ENCODE measurements at places on chromosomes 13 and 19.

GRCh38 chr13:20035130-20035529, 76.6 kb downstream of the ZMYM2 start:
- DNase-seq = no peak

DNA sequence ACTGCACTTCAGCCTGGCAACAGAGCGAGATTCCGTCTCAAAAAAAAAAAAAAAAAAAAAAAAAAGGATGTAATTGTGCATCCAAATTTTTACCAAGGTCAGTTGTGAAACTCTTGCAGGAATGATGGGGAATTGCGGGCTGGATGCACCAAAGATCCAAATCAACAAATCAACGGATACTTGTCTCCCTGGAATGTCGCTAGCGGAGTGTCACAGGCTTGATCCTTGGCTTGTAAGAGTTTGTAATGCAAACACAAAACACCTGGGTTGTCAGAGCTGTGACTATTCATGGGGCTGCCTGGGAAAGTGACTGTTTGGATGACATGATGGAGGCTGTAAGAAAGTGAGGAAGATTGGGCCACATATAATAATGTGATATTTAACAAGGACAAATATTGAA, 4.2 kb downstream of the KANK3 start:
- no peak for DNase-seq

- DNase-seq = no peak
These were observed 53.8 kb downstream of the F2RL3 start for GRCh38 chr19:16942583-16942982.

- peak; percentile 4 for DNase-seq
These were observed 3.4 kb downstream of the ZNF430 start for GRCh38 chr19:21023901-21024300.

DNA sequence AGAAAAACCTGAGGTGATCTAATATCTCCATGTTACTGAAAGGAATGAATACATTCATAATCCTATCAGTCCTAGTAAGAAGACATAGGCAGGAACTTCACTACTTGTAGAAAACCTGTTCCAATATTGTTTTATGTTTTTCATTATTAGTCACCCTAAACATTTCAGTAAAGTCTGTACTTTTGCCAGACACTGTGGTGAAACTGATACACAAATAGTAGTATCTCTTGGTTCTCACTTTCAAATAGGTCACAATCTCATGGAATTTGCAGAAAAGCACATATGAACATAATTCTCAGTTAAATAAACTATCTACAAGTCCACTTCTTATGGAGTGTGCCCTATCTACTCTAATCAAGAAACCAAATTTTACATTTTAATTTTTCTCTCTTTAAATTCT, 88.3 kb upstream of the PCDH9 start:
- no peak for DNase-seq

GRCh38 chr19:46718934-46719622, 2.2 kb upstream of the PRKD2 start:
- DNase-seq = no peak

DNA sequence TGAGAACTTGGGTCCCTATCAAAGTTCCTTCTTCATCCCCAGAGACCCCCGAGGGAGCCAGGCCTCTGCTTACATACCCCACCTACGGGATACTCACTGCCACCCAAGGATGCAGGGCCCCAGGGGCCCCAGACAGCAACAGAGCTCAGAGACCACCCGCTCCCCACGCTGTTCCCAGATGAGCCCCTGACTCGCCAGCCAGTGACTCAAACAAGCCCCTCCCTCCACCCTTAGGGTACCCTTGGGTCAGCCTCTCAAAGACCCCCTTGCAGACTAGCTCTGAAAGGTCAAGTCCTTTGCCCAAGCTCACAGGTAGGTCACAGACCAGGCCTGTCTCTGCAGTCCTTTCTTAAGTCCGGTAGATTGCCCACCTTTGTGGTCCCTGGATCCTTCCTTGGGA, 45.7 kb downstream of the CD320 start:
- DNase-seq = no peak

DNA sequence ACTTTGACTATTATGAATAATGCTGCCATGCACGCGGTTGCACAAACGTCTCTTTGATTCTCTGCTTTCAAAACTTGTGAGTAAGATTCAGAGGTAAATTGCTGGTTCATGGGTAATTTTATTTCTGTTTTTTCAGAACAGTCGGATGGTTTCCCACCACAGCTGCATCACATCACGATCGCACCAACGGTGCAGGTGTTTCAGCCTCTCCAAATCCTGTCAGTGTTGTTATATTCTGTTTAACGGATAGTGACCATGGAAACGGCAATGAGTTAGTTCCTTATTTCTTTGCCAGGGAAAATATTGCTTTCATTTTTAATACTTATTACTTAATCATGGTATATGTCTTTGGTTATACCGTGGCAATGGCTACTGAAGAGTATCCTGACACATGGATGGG, 19.1 kb upstream of the ZNF835 start:
- DNase-seq = no peak

GRCh38 chr19:10513223-10513622, 4.0 kb downstream of the S1PR5 start:
- no peak for DNase-seq

DNA sequence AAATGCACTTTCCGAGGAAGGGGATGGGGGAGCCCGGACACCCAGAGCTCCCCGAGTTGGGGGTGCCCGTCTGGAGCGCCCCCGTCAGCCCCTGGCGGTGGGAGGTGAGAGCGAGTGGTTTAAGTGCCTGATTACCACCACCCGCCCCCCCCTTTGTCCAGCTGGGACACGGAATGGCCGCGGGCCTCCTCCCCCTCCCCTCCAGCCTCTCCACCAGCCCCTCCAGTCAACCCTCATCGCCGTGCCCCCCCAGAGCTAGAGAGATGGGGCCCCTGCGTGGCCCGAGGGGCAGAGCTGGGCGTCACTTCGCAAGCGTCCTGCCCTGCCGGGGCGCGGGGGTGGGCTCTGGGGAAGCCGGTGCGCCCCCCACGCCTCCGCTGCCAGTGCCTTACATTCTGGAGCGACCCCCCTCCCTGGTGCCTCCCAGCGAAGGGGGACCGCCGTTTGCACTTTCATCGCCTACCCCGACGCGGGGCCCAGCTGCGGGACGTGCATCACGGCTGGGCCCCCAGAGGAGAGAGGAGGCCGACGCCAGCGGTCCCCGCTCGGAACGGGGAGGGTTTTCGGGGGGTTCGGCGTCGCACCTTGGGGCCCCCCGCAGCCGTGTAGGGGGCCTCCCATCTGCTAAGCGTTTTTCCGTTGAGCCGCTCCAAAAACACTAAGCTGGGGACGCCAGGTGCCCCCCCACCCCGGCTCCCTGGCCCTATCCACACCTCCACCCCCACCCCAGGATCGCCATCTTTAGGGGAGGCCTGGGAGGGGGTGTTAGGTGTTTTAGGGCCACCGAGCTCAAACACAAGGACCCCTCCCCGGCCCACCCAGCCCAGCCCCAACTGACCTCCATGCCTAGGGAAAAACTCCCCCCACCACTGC, 16.4 kb downstream of the SMIM24 start:
- DNase-seq = no peak

GRCh38 chr19:16751701-16752100, 32.1 kb downstream of the NWD1 start:
- DNase-seq = no peak

DNA sequence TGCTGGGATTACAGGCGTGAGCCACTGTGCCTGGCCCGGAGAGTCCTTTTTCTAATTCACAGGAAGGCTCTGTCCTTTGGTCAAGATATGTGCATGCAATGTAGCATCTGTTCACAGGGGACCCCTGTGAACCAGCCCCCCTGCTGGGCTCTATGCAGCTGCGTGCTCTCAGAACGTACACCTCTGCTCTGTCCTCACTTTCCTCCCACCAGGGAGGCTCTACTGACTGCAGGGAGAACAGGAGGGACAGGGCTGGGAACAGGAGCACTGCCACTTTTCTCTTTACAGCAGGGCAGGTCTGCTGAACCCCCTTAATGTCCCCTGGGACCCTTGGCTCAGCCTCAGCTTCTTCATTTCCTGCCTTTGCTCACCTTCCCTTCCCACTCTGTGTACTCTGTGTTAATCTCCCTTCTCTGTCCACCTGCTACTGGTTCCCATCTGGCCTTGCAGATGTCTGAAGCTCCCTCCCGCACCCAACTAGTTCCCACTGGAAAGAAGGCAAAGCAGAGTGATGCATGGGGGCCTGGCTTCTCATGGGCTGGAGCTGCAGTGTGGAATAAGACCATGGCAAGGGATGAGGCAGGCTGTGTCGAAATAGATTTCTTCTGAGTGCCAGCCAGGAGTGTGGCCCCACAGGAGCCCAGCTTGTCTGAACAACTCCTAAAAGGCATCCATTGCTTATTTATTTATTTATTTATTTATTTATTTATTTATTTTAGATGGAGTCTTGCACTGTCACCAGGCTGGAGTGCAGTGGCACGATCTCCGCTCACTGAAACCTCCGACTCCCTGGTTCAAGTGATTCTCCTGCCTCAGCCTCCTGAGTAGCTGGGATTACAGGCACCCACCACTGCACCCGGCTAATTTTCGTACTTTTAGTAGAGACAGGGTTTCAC, 7.2 kb downstream of the ADGRE2 start:
- no peak for DNase-seq

DNA sequence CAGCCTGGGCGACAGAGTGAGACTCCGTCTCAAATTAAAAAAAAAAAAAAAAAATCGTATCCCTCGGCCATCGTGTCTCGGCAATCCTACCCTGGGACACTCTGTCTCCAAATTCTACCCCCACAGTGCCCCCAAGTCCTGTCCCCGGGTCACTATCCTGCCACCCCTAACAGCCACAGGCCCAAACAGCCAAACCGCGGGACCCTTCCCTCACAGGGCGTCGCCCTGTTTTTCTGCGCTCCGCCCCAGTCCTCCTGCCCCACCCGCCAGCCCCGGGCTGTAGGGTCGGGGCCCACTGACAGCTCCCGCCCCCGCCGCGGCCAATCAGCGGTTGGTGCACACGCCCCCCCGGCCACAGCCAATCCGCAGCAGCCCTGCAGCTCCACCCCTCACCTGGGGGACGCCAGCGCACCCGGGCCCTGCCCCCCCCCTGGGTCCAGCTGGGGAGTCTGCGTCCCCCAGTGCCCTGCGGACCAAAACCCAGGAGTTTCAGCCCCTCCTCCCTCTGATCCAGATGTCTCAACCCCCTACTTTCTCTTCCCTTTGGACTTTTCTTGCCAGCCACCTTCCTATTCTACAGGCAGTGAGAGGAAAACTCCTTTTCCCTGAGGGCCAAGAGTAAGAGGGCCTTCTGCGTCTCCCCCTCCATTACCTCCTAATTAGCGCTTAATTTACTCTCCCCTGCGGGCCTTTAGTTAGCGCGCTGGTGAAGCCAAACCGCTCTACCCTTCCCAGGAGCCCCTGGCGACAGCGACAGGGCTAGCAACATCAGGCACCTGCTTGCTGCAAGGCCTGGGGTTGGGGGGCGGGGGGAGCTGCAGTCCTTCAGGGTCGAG, 1.5 kb upstream of the BCAT2 start:
- DNase-seq = peak; percentile 56

- peak; percentile 78 for DNase-seq
These were observed 1893.2 kb downstream of the PCDH9 start for GRCh38 chr13:65336916-65337315.

GRCh38 chr19:51948975-51949374, 21.7 kb downstream of the ZNF613 start:
- DNase-seq = peak; percentile 15

- DNase-seq = no peak
These were observed 33.2 kb upstream of the PEPD start for GRCh38 chr19:33554821-33555220.

- peak; percentile 9 for DNase-seq
These were observed 222.1 kb downstream of the MZT1 start for GRCh38 chr13:72505376-72505775.

GRCh38 chr13:59745392-59745788, 418.3 kb downstream of the DIAPH3 start:
- peak; percentile 53 for DNase-seq

DNA sequence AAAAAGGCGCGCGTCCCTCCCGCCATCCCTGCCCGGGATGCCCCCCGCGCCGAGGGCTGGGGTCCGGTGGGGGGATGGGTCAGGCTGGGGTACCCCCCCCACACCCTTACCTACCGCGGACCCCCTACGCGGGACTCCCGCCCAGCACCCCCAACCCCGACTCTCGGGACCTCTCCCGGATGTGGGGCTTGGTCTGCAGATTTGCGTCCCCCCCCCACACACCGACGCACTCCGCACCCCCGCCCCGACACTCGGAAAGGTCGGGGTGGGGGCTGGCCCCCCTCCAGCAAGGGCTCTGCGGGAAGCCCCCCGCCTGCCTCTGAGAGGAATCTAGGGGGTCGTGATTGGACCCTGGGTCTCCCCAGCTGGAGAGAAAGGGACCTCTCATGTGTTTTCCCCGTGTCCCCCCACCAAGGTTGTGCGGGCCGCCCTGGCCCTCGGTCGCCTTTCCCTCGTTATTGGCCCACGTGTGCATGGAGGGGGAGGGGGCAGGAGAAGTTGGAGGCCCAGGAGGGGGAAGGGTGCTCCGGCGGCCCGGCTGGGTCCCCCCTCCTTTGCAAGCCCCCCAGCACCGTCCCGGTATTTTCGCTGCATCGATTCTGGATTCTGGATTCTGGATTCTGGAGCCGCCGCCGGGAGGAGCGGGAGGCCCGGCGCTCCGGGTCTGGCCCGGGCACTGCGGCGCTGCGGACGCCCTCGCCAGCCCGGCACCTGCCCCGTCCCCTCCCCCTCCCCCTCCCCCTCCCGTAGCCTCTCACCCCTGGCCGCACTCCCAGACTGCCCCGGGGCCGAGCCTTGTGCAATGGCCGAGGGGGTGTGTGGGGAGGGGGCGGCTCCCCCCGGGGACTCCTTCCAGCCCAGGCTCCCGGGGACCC, 607 bp downstream of the NFIC start:
- peak; percentile 61 for DNase-seq

DNA sequence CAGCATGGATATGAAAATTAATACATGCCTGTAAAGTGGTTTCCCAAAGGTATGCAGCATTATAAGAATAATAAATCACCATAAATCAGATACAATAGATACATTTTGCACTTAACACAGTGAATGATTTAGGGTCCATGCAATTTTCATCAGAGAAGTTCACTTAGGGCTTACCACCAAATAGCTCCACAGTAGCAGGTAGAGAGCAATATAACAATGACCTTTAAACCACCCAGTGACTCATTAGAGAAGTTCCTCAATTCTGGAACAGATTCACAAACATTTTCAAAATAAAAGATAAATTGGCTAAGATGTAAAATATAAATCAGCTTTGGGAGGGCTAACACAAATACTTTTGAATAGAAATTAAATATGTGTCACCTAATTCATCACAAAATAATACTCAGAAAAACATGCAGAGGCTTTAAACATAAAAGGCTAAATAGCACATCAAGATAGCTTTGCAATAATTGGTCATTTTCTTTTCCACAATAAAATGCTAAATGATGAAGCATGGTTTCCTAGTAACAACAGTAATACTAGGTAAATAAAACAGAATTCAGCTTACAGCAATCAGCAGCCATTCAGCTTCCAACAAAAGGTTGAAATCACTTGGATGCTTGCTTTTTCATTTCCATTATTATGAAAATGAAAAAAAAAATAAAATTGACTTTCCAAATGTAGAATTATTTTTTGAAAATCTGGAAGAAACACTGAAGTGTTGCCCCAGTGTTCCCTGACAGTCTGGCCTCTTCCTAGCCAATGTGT, 84.3 kb upstream of the NBEA start:
- DNase-seq = no peak

DNA sequence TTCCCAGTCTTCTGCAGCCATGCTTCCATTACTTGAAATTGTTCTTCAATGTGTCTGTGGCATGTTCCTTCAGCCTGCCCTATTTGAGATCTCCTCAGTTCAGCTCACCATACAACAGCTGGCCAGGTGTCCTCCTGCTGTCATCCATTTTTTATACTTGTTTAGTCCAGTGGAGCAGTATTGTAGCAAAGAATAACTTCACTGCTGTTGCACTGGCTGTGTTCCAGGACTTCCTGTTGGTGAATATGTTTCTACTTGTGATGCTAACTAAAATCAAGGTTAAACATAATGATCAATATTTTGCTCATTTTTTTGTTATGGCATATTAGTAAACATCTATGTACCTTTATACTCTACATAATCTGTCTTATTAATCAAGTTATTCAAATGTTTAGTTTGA, 1394.1 kb downstream of the PCDH9 start:
- DNase-seq = no peak

All from fibroblast of skin of right quadriceps (primary cell).